ENCODE measurements at places on chromosomes 5 and 9.

DNA sequence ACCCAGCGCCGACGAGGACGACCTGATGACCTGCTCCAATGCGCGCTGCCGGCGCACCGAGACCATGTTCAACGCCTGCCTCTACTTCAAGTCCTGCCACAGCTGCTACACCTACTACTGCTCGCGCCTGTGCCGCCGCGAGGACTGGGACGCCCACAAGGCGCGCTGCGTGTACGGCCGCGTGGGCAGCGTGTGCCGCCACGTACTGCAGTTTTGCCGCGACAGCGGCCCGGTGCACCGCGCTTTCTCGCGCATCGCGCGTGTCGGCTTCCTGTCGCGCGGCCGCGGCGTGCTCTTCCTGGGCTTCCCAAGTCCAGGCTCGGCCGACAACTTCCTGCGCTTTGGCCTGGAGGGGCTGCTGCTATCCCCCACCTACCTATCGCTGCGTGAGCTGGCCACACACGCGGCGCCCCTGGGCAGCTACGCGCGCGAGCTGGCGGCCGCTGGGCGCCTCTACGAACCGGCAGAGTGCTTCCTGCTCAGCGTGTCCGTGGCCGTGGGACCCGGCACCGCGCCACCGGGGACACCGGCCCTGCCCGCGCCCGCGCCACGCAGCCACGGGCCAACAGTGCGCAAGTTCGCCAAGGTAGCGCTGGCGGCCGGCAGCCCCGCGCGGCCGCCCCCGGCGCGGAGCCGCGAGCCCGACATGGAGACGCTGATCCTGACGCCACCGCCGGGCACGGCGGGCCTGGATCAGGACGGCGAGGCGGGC is 2.7 kb upstream of the PHPT1 start:
- DNase-seq = no peak

GRCh38 chr9:8686516-8686915 is 886.9 kb upstream of the DMAC1 start:
- DNase-seq = no peak

DNA sequence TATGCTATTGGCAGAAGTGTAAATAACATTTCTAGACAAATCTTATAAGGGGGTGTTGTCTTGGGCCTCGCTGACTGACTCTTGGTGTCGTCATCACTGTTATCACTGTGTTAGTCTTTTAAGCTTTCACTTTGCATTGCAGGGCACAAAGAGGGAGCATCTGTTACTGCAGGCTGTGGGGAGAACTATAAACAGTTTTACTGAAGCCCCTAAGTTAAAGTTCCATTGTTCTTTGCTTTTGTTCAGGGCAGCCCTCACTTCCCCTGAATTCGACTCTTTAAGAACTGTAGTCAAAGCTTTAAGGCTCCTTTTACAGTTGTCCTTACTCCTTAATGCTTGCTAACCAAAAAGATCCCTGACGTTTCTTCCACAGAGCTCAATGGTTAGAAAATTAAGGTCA is 605.0 kb downstream of the RAB3C start:
- DNase-seq = no peak

GRCh38 chr9:27194401-27195091 is 85.5 kb downstream of the TEK start:
- DNase-seq = no peak

- no peak for DNase-seq
Measured at GRCh38 chr5:1351156-1351555, 6.3 kb upstream of the CLPTM1L start.

DNA sequence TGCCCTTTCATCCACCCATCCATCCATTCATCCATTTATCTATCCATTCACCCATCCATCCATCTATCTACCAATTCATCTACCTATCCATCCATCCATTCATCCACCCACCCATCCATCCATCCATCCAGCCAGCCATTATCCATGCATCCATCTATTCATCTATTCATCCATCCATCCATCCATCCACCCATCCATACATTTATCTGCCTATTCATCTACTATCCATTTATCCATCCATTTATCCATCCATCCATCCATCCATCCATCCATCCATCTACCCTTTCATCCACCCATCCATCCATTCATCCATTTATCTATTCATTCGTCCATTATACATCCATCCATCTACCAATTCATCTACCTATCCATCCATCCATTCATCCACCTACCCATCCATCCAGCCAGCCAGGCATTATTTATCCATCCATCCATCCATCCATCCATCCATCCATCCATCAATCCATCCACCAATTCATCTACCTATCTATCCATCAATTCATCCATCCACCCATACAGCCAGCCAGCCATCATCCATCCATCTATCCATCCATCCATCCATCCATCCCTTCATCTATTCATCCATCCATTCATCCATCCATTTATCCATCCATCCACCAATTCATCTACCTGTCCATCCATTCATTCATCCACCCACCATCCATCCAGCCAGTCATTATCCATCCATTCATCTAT is 10.2 kb downstream of the COL27A1 start:
- no peak for DNase-seq

DNA sequence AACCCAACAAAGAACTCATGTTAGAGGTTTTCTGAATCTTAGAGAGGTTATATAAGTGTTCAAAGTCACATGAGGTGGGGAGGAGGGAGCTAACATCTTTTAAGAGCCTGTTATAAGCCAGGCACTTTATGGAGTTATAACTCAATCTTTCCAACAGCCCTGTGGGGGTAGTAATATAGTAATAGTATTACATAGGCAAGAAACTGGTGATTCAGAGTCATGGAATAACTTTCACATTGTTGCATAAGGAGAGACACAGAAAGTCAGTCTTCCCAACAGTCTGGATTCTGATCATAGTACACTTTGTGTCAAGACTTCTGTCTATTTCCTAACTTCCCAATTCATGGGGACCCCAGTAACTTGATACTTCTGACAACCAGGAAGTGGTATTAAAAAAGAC is 89.2 kb downstream of the ACER2 start:
- no peak for DNase-seq

DNA sequence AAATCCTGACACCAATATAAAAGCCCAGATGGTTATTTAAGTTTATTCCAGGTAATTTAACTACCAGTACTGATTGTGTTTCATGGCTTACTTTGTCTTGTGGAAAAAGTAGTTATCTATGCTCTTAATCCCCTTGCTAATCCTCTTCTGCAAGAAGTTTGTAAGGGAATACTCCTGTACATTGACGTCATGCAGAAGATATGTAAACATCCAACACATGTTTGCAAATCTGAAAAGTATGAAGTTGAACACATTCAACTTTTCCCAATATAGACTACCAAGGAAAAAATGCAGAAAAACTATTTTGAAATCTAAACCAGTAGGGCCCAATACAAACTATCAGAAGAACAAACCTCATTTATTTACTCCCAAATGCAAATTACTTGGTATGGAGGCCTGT is 56.3 kb upstream of the ELL2 start:
- no peak for DNase-seq

DNA sequence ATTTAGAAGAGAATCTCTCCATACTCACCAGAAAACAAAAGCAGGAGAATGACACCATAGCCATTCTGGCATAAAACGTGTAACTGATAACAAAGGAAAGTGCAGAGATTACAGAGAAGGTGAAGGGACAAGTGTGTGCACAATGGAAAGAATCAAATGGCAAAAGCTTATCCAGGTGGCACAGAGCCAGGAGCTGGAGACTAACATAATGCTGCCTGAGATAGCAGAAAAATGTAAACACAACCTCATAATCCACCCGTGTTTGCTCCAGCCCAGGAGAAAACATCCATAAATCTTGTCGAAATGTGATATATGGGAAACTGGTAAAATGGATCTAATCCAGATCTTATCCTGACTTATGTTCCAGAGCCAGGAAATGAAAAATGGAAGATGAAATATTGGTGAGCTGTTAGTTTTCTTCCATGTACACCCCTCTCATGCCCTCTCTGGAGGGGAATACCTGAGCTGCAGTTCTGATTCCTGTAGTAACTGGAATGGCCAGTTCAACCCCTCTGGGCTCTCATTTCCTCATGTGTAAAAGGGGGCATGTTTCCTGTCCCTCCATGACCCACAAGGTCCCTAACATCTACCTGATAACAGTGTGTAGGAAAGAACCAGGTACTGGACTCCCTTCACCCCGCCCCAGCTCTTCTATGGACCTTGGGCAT is 212.3 kb upstream of the DAPK1 start:
- no peak for DNase-seq

GRCh38 chr9:82021198-82021597 is 32.6 kb downstream of the SPATA31D1 start:
- DNase-seq = no peak

- DNase-seq = no peak
Measured at GRCh38 chr9:129632460-129632859, 6.5 kb downstream of the NTMT1 start.

DNA sequence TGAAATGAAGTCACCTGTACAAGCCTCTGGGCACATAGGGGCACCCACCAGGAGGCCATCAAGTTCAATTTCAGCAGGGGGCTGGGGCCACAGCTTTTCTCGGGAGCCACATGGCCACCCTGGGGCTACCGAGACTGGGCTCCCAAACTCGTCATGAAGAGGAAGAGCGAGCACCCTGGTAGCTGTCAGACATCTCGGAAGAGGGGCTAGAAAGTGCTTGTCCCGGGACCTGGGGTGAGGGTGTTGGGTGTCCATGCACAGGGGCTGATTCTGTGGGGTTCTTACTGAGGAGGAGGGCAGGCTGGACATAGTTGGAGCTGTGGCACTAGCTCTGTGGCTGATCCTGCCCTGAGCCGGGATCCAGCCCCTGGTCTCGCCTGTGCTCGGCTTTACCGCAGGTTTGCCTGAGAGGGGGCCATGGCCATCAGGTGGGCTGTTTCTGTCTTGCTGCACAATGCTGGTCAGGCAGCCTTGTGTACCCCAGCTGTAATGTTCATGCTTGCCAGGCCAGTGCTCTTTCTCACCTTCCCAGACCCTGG is 70.3 kb downstream of the PHF2 start:
- no peak for DNase-seq

GRCh38 chr9:130633336-130634190 is 30.8 kb upstream of the PRDM12 start:
- no peak for DNase-seq

DNA sequence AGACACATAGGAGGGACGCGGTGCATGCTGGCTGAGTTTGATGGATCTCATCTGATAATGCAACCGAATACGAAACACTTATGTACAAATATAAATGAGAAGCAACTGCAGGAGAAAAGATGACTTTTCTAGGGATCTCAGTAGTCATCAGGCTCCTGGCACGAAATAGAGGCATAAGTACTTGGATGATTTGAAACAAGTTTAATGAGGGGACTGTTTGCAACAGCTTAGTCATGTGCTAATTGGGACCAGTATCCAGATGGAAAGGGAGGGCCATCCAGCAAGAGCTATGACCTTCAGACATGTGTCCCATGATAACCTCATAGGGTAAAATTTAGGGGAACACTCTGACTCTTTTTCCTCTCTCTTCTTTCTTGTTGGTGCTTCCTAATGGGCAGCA is 123.0 kb downstream of the EGFLAM start:
- DNase-seq = no peak

- DNase-seq = no peak
Measured at GRCh38 chr9:70156729-70157128, 102.0 kb upstream of the SMC5 start.

GRCh38 chr9:70590315-70590677 is 175.8 kb upstream of the KLF9 start:
- DNase-seq = no peak

GRCh38 chr9:79237861-79238260 is 333.9 kb upstream of the TLE4 start:
- no peak for DNase-seq

DNA sequence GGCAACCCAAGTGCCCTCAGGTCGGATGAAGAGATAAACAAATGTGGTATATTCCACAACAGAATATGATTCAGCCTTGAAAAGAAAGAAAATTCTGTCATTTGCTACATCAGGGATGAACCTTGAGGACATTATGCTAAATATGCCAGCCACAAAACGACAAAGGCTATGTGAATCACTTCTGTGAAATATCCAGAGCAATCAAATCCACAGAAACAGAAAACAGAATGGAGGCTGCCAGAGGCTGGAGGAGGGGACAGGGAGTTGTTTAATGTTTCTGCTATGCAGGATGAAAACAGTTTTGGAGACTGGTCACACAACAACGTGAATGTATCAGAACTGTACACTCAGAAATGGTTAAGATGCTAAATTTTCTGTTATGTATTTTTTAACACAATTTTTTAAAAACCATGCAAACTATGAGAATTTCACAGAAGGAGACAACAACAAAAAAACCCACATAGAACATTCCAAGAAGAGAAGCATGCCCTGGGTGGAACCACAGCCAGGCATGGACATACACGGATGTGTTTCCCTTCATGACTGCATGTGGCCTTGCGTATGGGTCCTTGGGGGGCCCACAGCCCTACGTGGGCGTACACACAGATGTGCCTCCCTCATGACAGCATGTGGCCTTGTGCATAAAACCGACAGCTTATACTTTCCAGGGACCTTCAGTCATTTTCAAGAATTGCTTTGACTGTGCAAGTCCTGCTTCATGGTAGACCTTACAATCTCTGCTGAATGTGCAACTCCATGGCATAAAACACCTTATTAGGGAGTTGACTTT is 146.7 kb downstream of the ROR2 start:
- no peak for DNase-seq

GRCh38 chr9:121105531-121105930 is 30.8 kb downstream of the CNTRL start:
- DNase-seq = no peak

GRCh38 chr9:124675261-124676158 is 95.6 kb downstream of the NR6A1 start:
- DNase-seq = no peak

DNA sequence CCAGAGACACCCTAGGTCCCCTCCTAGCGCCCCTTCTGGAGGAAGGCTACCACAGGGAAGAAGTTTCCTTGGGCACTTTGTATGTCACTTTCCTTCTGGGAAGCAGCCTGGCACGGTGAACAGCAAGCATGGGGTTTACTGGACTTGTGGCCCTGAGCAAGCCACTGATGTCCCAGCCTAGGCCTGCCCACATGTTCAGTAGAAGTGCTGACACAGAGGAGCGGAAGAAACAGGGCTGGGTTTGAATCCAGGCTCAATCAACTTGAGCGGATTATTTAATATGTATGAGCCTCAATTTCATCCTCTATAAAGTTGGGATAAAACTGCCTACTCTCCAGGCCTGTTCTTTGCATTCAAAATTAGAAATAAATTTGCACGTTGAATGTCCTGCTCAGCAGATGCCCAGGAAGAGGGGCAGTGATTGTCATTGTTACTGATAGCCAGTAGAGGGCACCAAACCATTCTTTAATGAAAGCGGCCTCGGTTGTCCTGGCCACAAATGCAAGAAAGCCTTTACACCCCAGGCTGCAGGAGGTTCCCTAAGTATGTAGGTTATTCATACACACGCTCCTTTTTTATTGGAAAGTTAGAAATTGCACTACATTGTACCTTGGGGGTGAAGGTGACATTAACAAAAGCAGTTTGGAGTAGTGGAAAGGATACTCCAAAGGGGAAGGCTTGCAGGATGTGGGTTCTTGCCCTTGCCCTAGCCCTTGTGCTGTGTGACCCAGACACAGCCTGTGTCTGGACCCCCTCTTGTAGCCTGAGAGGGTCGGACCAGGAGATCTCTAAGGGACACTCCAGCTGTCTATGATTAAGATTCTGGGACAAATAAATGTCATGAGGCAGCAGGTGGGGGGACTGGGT is 13.4 kb upstream of the XPA start:
- peak; percentile 65 for DNase-seq

GRCh38 chr5:7597059-7597642 is 201.2 kb downstream of the ADCY2 start:
- no peak for DNase-seq

- DNase-seq = no peak
Measured at GRCh38 chr9:132001567-132001966, 78.1 kb downstream of the MED27 start.
